ENCODE measurements at places on chromosomes 7 and 10.

DNA sequence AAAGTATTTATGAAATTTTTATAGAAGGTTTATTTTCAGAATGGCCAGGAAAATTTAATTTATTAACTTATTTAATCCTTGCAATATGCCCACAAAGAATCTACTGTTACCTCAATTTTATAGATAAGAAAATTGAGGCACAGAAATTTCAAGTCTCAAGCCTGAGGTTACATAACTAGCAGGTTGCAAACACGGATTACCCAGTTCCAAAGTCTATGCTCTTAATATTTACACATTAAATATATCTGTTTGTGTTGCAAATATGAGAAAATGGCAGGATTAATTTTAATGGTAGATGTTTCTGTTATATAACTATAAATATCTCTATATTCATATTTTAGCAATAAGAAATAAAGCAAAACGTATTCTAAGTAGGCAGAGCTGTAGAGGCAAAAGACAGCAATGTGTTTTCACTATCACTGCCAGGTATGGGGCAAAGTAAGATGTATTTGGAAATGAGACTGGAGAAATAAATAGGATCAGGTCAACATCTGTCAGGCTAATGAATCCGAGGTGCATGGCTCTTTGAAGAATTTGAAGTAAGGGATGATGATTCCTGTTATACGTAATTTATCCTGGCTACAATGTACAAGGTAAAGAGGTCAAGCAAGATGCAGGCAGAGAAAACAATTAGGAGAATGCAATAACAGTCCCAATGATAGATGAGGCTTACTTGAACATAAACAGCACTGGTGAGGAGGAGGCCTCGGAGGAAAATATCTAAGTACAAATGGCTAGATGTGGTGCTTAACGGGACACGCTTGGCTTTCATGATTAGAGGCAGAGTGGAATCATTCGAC, 354.1 kb upstream of the VSTM2A start:
- DNase-seq = no peak

GRCh38 chr10:80603516-80603915, 65.8 kb downstream of the SH2D4B start:
- DNase-seq = no peak

DNA sequence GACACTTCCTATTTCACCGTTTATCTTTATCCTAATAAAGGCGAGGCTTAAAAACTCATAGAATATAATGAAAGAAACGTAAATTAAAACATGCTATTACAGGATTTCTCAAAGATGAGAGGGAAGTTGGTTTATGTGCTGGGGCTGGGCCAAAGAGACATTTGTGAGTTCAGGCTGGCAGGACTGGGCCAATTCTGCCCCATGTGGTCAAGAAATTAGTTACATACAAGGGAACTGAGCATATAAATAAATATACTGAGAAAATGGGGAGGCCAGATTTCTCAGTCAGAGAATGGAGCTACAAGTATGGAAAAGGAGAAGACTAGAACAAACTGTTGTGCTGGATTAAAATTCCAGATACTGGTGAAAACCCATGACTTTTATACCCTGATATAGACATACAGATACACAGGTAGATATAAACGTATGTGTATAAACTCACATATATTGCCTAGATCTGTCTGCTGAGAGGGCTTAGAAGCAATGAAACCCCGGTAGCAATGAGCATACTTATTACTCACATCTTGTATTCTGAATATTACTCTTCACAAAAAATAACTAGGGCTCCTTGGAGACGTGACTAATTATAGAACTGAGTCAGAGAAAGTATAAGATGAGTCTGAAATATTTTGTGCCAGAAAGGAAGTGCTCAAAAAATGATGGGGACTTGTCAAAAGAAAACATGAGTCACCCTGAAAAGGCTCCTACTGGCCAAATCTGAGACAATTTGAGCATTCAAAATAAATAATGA, 155.7 kb upstream of the FGFR2 start:
- DNase-seq = peak; percentile 15

GRCh38 chr10:121078036-121078435, 226.9 kb downstream of the WDR11 start:
- no peak for DNase-seq

GRCh38 chr10:86686972-86687371, 18.7 kb downstream of the LDB3 start:
- no peak for DNase-seq

- no peak for DNase-seq
These were observed 23.6 kb downstream of the ZNF783 start for GRCh38 chr7:149285603-149286002.

GRCh38 chr7:68243128-68243527, 1246.5 kb downstream of the TYW1 start:
- DNase-seq = no peak

GRCh38 chr7:153503093-153503492, 549.1 kb upstream of the DPP6 start:
- no peak for DNase-seq

DNA sequence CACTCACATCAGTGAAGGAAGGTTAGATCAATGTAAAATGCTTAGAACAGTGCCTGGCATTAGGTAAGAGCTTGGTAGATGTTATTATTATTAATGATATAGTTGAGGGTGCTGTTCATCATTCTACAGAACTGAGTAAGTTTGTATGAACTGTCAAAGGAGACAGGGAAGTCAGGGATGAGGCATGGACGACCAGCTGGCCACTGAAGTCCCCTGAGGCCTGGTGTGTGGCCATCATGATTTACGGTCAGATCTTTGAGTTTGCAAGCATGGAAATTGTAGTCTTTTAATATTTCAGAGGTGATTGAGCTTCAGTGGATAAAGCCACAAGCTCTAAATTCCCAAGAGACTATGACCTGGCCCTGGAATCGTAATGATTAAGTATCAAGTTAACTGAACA, 6.9 kb downstream of the ARMC3 start:
- no peak for DNase-seq

DNA sequence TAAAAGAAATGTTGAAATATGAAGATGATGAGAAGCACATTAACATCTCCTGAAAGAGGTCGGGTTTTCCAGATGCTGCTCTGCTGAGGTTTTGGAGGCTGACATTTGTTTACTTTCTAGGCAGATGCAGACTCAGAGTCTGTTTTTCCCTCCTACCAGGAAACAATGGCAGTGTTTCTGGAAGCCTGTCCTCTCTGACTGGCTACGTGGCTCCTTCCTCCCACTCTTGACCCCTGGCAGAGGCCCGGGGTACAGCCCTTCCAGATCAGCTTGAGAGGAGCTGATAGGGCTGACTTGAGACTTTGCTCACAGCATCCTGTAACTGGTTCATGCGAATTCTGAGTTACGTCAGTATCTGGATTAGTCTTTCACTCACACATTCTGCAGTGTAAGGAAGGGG, 41.1 kb upstream of the IL15RA start:
- DNase-seq = no peak

DNA sequence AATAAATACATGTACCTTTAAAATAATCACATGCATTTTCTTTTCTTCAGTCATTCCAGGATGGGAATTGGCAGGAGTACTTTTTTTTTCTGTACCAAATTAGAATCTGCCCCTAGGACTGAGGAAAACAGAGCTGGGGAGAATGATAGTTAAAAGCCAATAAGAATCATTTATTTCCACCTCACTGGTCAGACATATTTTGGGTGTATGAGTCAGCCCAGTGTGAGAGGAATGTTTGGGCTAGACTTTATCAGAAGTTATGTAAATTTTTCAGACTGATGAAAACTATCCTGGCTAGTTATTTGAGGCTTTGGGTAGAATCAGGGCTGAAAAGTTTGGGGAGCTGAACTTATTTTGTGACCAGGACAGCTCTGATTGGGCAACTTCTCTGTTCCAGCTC, 303.1 kb upstream of the NPSR1 start:
- no peak for DNase-seq

DNA sequence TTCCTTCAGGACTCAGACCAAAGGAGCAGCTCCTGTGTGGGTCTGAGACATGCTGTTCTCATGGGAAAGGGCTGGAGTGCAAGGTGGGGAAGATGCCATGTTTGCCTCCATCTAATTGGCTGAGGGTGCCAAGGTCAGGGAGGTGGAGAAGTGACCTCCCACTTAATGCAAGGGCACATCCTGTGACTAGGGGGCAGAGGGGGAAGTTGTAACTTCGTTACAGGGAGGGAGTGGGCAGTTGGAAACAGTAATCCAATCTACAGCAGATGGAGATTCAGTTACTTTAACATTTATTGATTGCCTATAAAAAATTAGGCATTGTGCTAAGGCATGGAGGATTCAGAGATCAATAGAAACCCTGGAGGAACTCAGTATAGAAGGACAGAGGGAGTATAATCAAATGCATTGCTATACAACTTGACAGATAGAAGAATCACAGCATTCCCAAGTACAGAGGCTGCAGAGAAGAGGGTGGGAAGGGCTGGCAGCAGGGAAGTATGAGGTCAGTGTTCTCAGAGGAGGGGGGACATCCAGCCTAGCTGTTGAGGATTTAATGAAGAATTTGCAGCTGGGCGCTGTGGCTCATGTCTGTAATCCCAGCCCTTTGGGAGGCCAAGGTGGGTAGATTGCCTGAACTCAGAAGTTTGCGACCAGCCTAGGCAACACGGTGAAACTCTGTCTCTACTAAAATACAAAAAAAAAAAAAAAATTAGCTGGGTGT, 75.9 kb downstream of the CCNY start:
- peak; percentile 25 for DNase-seq

DNA sequence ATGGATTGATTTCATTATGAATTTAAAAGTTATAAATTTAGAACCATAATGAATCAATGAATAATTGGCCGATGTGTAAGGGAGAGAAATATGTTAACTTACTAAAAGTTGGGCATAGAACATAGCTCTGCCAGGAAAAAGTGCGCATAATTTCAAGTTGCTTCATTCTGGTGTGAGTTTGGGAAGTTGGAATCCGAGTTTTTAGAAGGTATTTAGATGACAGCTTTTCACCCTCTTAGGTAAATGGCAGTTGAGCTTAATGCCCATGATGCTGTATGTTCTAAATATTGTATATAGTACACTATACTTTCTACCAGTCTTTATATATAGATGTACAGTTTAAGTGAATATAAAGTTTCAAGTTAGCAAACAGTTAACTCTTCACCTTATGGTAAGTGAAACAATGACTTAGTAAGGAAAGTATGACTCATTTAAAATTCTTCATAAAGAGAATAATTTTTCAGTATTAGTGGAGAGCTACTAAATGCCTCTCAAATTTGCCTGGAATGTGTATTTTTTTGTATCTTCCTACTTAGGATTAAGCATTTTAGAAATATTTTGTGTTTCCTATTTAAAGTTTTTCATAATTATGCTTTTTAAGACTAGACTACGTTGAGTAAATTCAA, 1.6 kb downstream of the C1GALT1 start:
- DNase-seq = peak; percentile 24

GRCh38 chr10:33137356-33138005, 179.5 kb upstream of the ITGB1 start:
- DNase-seq = no peak

Measured in inflammatory macrophage treated with lipopolysaccharide for 4 hours (primary cell).